ENCODE measurements at places on chromosomes 11 and 22.

- peak; percentile 5 for DNase-seq
Observed at GRCh38 chr22:32413719-32414118, 1.7 kb upstream of the RTCB start.

DNA sequence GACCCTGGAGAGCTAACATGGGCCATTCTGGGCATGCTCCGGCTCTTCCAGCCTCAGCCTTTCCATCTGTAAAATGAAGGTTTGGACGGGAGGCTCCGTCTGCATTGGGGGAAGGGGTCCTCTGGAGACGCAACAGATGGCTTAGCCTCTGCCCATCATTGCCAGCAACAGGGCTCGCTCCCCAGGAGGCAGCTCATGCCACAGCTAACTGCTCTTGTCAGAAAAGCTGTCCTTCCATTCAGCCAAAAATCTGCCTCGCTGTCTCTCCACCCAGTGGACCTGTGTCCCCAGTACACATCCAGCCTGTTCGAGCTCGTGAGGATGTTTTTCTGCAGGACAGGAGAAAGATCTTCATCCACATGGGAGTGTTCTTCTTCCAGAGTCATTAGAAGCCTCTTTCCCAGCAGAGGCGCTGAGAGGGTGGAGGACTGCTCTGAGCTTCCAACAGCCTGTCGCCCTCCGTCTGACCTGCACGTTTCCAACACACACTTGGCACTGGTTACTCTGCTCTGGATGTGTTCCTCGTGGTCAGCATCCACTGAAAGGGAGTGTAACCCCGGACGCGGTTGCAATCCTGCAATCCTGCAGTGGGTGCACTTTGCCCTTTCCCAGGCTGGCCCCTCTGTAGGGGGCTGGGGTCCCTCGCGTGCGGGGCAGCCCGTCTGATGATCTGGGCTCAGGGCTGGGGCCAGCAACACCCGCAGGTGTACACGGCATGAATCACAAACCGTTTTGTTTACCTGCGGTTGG lies 1340.9 kb downstream of the TBC1D22A start:
- no peak for DNase-seq

DNA sequence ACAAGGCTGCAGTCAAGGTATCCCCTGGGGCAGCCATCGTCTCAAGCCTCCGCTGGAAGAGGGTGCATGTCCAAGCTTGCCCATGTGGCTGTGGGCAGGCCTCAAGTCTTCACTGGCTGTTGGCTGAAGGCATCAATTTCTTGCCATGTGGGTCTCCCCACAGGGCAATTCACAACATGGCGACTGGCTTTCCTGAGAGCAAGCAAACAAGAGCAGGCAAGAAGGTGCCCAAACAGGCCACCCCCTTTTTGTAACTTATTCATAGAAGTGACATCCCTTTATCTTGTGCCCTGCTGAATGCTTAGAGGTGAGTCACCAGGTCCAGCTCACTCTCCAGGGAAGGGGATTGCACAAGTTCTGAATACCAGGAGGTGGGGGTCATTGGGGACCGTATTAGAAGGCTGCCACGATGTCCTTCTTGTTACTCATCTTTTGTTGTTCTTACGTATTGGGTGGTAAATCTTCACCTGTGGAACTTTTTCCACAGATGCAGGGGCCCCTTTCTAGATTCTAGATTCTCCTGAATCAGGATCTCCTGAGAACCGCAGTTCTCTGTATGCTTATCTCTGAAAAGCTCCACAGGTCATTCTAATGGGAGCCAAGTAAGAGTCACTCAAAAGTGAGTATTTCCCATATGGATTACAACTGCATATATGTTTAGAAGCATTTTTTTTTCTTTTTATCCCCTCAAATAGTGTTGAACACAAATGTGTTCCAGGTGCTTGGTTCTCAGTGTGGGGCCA lies 44.2 kb upstream of the MICAL2 start:
- no peak for DNase-seq

- no peak for DNase-seq
Observed at GRCh38 chr11:65663639-65664200, 1.0 kb upstream of the RELA start.

GRCh38 chr11:82720267-82721065 lies 13.2 kb downstream of the FAM181B start:
- DNase-seq = no peak

DNA sequence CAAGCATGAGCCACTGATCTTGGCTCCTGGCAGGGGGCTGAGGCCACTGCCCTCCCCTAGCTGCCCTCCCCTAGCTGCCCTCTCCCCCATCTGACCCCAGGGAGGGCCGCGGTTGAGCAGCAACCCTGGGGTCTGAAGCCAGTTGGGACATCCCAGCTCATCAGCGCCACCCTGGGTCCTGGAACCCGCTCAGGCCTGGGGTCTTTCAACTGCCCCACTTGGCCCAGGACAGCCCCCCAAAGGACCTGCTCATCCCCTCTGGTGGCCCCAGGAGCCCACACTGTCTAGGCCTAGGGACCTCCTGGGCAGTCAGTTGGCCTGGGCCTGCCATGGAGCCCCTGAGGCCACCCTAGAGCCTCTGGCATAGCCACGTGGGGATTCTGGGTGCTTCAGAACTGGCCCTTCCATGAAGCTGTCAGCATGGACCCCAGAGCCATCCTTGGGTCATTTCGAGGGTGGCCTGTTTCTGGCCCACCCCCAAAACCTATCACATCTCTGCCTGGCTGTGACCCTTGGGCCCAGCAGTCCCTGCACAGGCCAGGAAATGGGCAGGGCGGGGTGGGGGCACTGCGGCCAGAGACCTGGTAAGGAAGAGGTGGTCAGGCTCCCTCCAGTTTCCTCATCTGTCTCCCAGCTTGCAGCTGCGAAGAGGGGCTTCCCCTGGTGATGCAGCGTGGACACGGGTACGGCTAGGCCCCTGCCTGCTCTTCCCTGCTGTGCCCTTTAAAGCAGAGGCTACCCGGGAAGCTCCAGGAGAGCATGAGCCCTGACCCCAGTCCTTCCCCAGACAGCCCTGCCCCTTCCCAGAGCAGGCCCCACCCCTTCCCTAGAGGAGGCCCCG lies 37.9 kb downstream of the MUC2 start:
- DNase-seq = no peak

DNA sequence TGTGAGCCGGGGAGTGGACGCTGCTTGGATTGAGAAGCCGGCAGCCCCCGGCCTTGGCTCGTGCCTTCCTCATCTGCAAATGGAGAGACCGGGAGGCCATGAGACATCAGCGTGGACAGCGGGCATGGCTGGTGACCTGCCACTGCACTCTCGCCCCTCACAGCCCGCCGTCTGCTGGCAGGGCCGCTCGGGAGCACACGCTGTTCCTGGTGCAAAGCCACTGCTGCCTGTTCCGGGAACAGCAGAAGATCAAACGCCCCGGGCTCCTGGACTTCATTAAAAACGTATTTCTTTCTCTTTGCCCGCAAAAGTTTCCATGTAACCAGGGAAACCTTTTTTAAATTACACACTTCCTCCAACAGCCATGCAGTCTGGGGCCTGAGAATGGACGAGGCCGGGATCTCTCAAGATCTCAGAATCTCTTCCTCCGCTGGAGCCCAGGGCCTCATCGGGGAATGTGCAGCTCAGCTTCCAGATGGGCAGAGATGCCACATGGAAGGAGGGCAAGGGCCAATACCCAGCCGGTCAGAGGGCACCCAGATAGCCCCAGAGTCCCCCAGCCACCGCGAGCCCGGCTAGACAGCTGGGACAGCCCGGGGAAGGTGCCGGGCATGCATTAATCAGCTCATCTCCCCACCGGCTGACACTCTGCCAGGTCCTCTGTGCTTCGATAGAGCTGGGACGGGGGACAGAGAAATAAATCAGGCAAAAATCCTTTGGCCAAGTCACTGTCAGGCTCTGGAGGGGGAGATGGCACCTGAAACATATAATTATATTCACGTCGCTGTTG lies 62.8 kb upstream of the PRR5 start:
- no peak for DNase-seq

DNA sequence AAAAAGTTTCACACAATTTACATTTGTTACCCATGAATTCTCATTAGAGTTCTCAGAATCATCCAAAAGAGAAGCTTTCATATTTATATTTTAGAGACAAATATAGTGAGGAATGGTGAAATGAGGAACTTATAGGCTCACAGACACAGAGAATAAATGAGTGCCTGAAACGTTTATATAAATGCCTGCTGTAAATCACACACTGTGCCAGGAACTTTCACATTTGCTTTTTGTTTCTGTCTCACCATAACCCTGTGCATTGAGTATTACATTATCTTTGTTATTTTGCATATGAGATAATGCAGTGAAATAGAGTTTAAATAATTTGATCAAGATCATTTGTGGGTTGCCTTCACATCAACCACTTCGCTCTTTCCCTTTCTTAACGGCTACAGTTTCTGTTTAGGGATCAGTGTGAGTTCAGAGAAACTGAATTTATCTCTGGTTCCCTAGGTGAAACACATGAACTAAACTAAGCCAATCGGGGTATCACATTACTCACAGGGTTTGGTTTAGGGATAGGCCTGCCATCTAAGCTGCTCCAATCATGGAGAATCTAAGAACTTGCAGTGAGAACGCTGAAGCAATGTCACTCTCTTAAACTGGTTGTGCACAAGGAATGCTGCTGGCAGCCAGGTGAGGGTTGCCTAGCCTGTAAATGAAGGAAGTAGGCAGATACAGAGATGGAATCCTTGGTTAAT lies 1339.2 kb upstream of the TENM4 start:
- no peak for DNase-seq

- no peak for DNase-seq
Observed at GRCh38 chr22:22463855-22464540, 44.5 kb downstream of the ZNF280B start.

GRCh38 chr11:23151819-23152218 lies 291.5 kb upstream of the CCDC179 start:
- DNase-seq = no peak

GRCh38 chr22:24367841-24368240 lies 59.6 kb upstream of the ADORA2A start:
- DNase-seq = no peak

DNA sequence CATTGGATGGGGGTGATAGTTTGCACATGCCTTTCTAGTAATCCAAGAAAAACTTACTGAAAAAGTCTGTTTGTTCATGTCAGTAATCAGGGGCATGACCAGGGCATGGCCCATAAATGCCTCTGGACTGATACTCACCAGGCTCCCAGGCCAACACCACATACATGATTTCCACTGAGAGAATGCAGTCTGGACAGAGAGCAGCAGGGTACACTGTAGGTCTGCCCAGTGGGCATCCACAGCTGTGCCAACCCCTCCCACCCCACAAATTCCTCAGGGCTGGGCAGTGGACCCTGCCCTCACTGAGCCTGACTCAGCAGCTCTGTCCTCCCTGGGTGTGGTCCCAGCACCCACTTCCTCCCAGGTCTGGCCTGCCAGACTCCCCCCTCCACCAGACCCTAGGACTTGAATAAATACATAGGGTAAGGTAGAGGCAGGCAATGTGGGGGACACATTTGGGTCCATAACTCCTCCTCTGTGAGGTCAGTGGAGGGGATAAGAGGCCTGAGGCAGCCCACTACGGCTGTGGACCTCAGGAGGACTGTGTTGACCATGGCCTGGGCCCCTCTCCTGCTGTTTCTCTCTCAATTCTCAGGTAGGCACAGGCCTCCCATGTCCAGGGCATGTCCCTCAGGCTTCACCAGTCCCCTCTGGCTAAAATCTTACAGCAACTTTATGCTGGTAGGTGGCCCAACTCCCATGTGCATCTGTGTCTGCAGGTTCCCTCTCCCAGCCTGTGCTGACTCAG lies 92.2 kb upstream of the TOP3B start:
- DNase-seq = no peak
